ENCODE measurements at places on chromosomes 2 and 18.

DNA sequence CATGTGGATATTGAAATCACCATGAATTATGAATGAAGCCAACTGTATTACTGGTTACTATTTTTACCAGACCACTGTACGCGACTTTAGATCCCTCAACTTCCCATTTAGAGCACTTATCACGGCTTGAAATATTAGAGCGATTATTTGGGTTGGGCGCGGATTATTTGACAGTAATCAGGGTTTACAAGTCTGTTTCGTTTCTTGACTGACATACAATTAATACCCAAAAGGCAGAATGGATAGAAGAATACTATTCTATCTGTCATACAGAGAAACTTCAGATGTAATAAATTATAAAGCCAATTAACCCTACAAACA lies 496 bp upstream of the NAPG start:
- no peak for ATAC-seq

- ATAC-seq: no peak
These were observed 107.8 kb downstream of the CTNNA2 start for GRCh38 chr2:79620679-79621078.

GRCh38 chr2:177239932-177240630 lies 24.4 kb downstream of the NFE2L2 start:
- peak; percentile 82 for ATAC-seq

- no peak for ATAC-seq
These were observed 77.8 kb upstream of the EHBP1 start for GRCh38 chr2:62627667-62628066.

GRCh38 chr2:149768320-149768799 lies 180.8 kb upstream of the MMADHC start:
- no peak for ATAC-seq
